ENCODE measurements at places on chromosomes 16 and 17. TPM values are rescaled to one million over a fixed set of nuclear protein-coding genes. Genes with fewer than 3 reads are reported as not detected.

GRCh38 chr17:14268264-14268663 is 31.6 kb upstream of the CDRT15 start:
- H3K27me3 ChIP-seq = no peaks in the 10 kb centered on the region
- no peak overlapping the region for H3K27ac ChIP-seq
- H3K4me3 ChIP-seq = no peak overlapping the region
- H3K36me3 ChIP-seq = no peaks in the 10 kb centered on the region
- DNase-seq = no peak
- no peaks in the 10 kb centered on the region for H3K4me1 ChIP-seq

Gene FBXO31
- 33.7 TPM for total RNA-seq

Gene HOXB9
- 23.0 TPM for total RNA-seq

GRCh38 chr17:36148559-36149295 is 27.7 kb downstream of the TBC1D3B start:
- peaks cover 10% of the 10 kb centered on the region for H3K4me1 ChIP-seq
- H3K27me3 ChIP-seq = peaks cover 49% of the 10 kb centered on the region
- no peak overlapping the region for H3K27ac ChIP-seq
- H3K36me3 ChIP-seq = no peaks in the 10 kb centered on the region
- peak overlapping the region; percentile 8 for H3K4me3 ChIP-seq

DNA sequence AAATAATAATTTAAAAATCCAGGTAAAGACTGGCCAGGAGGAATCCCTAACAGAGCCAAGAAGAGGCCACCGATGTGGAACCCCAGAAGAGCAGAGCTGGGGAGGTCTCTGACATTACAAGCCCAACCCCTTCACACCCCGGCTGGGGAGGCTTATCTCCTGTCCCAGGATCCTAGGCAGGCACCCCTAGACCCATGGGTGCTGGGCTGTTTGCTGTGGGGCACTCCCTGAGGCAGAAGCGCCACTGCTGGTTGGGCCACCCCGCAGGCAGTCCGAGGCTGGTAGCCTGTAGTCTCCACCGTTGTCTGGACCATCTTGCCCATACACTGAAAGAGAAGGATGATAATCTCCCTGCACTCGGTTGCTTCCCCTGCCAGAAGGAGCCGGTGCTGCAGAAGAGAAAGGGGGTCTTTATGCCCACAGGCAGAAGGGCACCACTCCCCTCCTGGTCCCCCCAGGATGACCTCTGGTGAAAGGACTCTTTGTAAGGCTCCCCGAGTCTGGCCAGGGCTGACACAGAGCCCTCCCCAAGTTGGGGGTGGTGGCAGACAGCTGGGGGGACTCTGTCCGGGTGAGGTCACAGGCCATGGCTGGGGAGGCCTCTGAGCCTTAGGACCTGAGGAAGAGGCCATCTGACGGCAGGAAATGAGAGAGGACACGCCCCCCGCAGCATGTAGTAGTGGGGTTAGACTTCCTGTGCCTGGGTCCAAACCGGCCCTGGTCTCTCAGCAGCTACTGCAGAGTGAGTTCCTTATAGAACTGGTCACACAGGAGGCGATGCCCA is 34.2 kb downstream of the CFAP20 start:
- H3K27ac ChIP-seq = no peak overlapping the region
- no peaks in the 10 kb centered on the region for H3K36me3 ChIP-seq
- H3K4me3 ChIP-seq = no peak overlapping the region
- H3K27me3 ChIP-seq = no peaks in the 10 kb centered on the region
- DNase-seq = no peak

GRCh38 chr16:86031141-86031678 is 132.2 kb downstream of the IRF8 start:
- DNase-seq = no peak
- H3K27me3 ChIP-seq = peaks cover 38% of the 10 kb centered on the region
- no peaks in the 10 kb centered on the region for H3K36me3 ChIP-seq
- no peak overlapping the region for H3K4me3 ChIP-seq
- H3K27ac ChIP-seq = no peak overlapping the region
- no peaks in the 10 kb centered on the region for H3K4me1 ChIP-seq

DNA sequence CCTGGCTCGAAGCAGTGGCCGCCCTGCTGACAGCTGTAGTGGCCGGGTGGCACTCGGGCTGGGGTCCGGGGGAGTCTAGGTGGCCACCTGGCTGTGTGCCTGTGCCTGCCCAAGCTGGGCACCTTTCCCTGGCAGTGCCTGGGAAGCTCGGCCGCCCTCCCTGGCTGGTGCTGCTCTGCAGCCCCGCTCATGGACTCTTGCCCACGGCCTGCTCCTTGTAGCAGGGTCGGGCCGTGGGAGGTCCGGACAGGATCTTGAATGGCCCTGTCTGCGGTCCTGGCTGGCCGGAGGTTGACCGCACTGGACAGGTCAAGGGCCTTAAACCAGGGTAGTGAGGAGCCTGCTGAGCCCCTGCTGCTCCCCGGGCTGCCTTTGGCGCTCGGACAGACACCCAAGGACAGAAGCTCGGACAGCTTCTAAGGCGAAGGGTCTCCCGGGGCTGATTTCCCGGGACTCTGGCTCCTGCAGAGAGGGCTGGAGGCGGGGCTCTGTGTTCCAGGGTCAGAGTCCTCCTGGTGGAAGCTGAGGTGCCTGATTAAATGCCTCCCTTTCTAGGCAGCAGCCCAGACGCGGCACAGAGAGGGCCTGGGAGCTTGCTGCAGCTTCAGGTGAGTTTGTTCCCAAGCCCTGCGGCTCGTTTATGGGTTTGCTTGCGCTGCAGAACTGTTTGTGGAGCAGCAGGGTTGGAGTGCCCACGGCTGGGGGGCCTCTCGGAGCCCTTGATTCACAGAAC is 6.0 kb downstream of the CAPN15 start:
- no peaks in the 10 kb centered on the region for H3K27me3 ChIP-seq
- H3K27ac ChIP-seq = no peak overlapping the region
- H3K4me1 ChIP-seq = peaks cover 19% of the 10 kb centered on the region
- no peak for DNase-seq

Gene SLC16A5
- 7.5 TPM for total RNA-seq

DNA sequence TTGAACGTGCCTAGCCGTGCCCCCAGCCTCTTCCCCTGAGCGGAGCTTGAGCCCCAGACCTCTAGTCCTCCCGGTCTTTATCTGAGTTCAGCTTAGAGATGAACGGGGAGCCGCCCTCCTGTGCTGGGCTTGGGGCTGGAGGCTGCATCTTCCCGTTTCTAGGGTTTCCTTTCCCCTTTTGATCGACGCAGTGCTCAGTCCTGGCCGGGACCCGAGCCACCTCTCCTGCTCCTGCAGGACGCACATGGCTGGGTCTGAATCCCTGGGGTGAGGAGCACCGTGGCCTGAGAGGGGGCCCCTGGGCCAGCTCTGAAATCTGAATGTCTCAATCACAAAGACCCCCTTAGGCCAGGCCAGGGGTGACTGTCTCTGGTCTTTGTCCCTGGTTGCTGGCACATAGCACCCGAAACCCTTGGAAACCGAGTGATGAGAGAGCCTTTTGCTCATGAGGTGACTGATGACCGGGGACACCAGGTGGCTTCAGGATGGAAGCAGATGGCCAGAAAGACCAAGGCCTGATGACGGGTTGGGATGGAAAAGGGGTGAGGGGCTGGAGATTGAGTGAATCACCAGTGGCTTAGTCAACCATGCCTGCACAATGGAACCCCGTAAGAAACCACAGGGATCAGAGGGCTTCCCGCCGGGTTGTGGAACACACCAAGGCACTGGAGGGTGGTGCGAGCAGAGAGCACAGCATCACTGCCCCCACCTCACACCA is 724 bp downstream of the GAA start:
- no peaks in the 10 kb centered on the region for H3K36me3 ChIP-seq
- peak overlapping the region; percentile 90 for H3K27ac ChIP-seq
- peaks cover 38% of the 10 kb centered on the region for H3K4me1 ChIP-seq
- H3K4me3 ChIP-seq = peak overlapping the region; percentile 91

GRCh38 chr16:4958510-4959438 is 644 bp downstream of the SEC14L5 start:
- DNase-seq = no peak
- no peaks in the 10 kb centered on the region for H3K36me3 ChIP-seq
- H3K27me3 ChIP-seq = peaks cover 46% of the 10 kb centered on the region
- peaks cover 24% of the 10 kb centered on the region for H3K4me1 ChIP-seq

- peaks cover 33% of the 10 kb centered on the region for H3K27me3 ChIP-seq
- DNase-seq = no peak
Measured at GRCh38 chr17:4503283-4504025, 4.8 kb downstream of the SPNS2 start.

Gene KRTAP16-1
- total RNA-seq = not detected

DNA sequence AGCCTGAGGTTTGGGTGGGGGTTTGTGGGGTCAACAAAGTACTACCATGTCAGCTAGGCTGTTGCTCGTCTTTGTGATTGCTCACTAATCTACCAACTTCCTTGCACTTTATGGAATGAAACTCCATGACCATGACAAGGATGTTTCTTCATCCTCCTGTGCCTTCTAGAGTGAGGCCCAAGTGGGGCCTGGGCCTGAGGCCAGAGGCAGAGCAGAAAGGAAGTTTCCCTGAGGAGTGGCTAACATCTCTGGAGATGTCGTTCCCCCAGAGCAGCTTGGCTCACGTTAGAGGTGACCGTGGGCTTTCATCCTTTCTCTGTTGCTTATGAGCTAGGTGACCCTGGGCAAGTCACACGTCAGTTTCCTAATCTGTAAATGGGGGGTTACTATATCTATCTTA is 41.0 kb upstream of the IRX3 start:
- H3K36me3 ChIP-seq = no peaks in the 10 kb centered on the region
- no peak for DNase-seq
- H3K27ac ChIP-seq = no peak overlapping the region
- no peaks in the 10 kb centered on the region for H3K4me1 ChIP-seq
- no peak overlapping the region for H3K4me3 ChIP-seq

- peaks cover 15% of the 10 kb centered on the region for H3K27me3 ChIP-seq
- H3K4me3 ChIP-seq = no peak overlapping the region
- DNase-seq = no peak
Measured at GRCh38 chr17:31808521-31809050, 50.5 kb downstream of the COPRS start.

- H3K4me1 ChIP-seq = no peaks in the 10 kb centered on the region
- H3K36me3 ChIP-seq = no peaks in the 10 kb centered on the region
- no peak for DNase-seq
- no peak overlapping the region for H3K4me3 ChIP-seq
- no peak overlapping the region for H3K27ac ChIP-seq
Measured at GRCh38 chr17:54903375-54903774, 2.7 kb downstream of the TOM1L1 start.

Gene GAS2L2
- 0.09 TPM for total RNA-seq

Gene PLCD3
- 4.5 TPM for total RNA-seq

DNA sequence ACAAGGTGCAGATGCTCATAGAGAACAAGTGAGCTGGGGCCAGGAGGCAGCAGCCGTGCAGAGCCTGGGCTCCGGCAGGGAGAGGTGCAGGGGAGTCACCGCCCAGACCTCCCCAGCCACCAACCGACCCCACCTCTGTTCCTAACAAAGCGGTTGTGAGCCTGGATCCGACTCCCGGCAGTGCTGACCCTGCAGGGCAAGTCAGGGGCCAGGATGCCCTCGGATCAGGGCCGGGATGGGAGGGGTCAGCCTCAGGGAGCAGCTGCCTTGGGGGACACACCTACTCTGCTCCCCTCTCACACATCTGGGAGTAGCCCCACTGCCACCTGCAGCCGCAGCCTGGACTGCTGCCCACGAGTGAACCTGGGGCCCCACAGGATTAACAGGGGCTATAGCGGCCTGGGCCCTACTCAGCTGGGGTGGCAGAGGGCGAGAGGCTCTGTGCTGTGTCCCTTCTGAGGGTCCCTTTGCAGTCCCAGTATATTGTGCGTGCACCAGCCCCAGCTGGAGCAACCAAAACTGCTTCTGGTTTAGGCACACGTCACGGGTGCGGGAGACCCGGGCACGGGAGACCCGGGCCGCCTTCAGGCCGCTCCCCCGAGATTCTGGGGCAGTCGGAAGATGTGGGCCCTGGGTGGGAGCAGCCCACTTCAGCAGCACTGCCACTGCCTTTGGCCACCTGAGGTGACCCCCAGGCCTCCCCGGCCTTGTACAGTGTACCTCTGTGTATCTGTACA is 21.2 kb downstream of the MNT start:
- no peaks in the 10 kb centered on the region for H3K36me3 ChIP-seq
- DNase-seq = no peak
- no peak overlapping the region for H3K27ac ChIP-seq
- no peak overlapping the region for H3K4me3 ChIP-seq
- no peaks in the 10 kb centered on the region for H3K27me3 ChIP-seq
- H3K4me1 ChIP-seq = peaks cover 3% of the 10 kb centered on the region

Gene SNAI3
- total RNA-seq = 10.5 TPM

DNA sequence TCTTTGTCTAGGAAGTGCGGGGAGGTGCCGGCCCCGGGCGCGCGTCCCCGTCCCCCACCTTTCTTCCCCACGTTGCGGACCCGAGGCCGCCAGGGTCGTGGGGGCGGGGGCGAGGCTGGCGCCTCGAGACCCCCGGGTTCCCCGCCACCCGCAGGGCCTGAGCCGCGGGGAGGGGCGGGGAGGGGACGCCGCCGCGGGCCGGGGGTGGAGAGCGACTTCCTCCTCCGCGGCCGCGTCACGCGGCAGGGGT is 1.8 kb upstream of the ACTG1 start:
- H3K27me3 ChIP-seq = no peaks in the 10 kb centered on the region
- H3K36me3 ChIP-seq = peaks cover 27% of the 10 kb centered on the region
- no peak overlapping the region for H3K27ac ChIP-seq
- H3K4me3 ChIP-seq = peak overlapping the region; percentile 85
- H3K4me1 ChIP-seq = peaks cover 35% of the 10 kb centered on the region
- no peak for DNase-seq

- H3K27ac ChIP-seq = peak overlapping the region; percentile 29
- peak; percentile 66 for DNase-seq
- H3K36me3 ChIP-seq = no peaks in the 10 kb centered on the region
- no peaks in the 10 kb centered on the region for H3K27me3 ChIP-seq
Measured at GRCh38 chr17:56653877-56654276, 60.4 kb downstream of the NOG start.

Gene HASPIN
- 25.7 TPM for total RNA-seq

DNA sequence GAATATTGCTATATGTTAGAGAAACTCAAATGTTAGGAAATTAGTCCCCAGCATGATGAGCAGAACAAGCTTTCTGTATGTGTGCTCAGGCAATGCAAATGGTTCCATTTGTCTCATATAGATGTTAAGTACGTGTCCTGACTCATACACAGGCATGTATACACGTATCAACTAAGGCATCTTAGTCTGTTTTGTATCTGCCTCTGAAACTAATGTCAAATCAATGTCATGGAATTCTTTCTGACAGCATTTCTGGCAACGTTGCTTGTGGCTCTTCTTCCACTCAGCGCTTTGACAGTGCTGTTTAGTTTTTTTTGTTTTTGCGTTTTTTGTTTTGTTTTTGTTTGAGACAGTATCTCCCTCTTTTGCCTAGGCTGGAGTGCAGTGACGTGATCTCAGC is 111.9 kb downstream of the CNTNAP4 start:
- H3K4me3 ChIP-seq = no peak overlapping the region
- H3K27ac ChIP-seq = no peak overlapping the region
- no peaks in the 10 kb centered on the region for H3K27me3 ChIP-seq
- H3K36me3 ChIP-seq = no peaks in the 10 kb centered on the region

Measured in activated T-cell treated with anti-CD3 and anti-CD28 coated beads, Interleukin-2, amount 50 U/mL, for 72 hours (primary cell).